ENCODE measurements at places on chromosomes 5 and 9.

GRCh38 chr9:109399258-109399767 lies 78.5 kb upstream of the EPB41L4B start:
- DNase-seq: no peak

- DNase-seq: no peak
Observed at GRCh38 chr5:145825751-145826180, 9.4 kb downstream of the PRELID2 start.

- no peak for DNase-seq
Observed at GRCh38 chr9:135815830-135816650, 91.3 kb downstream of the CAMSAP1 start.

GRCh38 chr9:123787416-123787815 lies 142.5 kb downstream of the DENND1A start:
- no peak for DNase-seq

GRCh38 chr9:89434636-89435035 lies 63.3 kb downstream of the SEMA4D start:
- no peak for DNase-seq

- no peak for DNase-seq
Observed at GRCh38 chr9:74458832-74459231, 38.3 kb upstream of the RORB start.

DNA sequence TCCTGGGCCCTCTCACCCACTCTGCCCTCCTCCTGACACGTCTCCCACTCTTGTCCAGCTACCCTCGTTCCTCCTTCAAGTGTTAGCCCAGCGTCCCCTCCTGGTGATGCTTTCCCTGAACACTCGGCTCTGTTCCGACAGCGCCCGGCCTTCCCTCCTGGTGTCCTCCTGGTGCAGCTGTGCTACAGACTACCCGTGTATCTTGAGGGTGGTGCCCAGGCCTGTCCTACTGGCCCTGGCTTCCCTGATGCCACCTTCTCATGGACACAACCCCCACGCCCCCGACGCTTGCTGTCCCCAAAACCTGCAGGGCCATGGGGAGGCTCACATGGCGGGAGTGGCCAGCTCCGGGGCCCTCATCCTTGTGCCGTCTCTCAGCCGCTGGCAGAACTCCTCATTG lies 21.4 kb upstream of the SCGB3A1 start:
- no peak for DNase-seq

- no peak for DNase-seq
Observed at GRCh38 chr9:22055090-22055489, 46.0 kb upstream of the CDKN2B start.

DNA sequence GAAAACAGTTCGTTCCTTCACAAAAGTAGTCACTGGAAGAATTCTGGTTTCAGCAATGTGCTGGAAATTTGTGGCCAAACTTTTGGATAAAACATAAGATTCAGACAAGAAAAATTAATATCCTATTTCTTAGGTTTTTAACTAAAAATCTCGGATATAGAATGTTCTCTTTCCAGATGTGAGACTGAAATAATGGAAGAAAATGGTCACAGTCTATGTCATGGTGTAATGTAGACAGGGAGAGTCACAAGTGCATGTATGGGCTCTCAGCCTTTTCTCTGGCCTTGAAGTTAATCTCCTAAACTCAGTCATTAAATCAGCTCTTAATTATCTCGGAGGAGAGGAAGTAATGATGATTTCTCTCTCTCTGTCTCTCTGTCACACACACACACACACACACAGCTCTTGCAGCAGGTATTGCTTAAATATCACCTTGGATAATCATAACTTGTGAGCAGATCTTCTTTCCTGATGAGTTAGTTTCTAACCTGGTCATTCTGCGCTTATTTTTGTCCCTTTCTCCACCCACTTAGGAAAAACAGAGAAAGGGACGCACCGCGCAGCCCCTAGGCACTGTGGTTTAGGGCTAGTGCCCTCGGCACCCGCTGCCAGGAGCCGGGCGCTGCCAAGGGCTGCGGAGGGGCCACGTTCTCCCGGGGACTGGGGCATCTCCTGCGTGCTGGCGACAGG lies 672 bp upstream of the ITGA2 start:
- DNase-seq: no peak

GRCh38 chr9:98009936-98010335 lies 26.8 kb downstream of the ANP32B start:
- no peak for DNase-seq

GRCh38 chr5:7882926-7883325 lies 14.0 kb downstream of the MTRR start:
- no peak for DNase-seq

DNA sequence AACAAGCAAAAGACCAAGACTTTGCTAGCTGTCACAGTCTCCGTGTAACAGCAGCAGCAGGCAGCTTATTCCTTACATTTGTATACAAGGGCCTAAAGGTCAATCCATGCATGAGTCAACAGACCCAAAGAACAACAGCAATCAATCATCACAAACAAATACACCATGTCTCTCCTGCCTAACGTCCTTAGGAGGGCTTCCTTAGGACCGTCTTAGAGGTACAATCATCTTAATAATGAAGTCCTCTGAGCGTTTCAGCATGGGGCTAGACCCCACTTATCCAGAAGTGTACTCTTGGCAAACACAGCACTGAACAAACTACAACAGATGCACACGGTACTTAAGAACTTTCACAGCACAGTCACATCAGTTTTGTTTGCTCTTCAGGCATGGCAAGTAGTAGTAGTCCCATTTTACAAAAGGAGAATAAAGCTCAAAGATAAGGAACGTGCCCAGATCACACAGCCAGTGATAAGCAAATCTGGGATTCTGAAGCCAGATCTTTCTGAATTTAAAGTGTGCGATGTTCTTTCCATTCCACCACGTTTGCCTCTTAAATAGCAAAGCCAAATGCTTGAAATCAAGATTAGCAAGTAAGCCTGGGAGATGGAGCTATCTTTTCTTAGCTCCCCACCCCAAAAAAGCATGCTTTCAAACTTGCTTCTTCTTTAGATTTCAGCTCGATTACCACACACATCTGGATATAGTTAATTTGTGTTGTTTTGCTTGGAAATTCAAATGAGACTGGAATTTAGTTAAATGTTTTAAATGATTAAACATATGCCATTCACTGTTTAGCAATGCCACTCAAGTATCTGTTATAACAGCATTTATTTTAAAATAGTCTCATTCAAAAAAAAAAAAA lies 24.2 kb downstream of the PSMB7 start:
- no peak for DNase-seq

GRCh38 chr9:70465398-70465797 lies 50.9 kb upstream of the KLF9 start:
- no peak for DNase-seq

DNA sequence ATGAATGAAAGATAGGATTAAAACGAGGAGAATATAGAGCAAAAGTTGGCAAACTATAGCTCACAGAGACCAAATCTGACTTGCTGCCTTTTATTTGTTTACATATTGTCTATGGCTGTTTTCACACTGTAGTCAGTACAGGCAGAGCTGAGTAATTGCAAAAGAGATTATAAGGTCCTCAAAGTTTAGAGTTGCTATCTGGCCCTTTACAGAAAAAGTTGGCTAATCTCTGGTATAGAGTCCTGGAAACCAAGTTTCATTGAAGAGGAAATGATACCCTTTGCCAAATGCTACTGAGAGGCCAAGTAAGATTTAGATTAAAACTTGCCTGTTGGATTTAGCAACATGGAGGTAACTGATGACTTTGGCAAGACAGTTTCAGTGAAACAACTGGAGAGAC lies 36.0 kb downstream of the LYRM7 start:
- DNase-seq: no peak

- no peak for DNase-seq
Observed at GRCh38 chr9:17793713-17794622, 215.1 kb downstream of the SH3GL2 start.

GRCh38 chr5:119470105-119470763 lies 17.9 kb downstream of the HSD17B4 start:
- DNase-seq: no peak

GRCh38 chr5:95591490-95591901 lies 28.4 kb upstream of the GPR150 start:
- DNase-seq: no peak

DNA sequence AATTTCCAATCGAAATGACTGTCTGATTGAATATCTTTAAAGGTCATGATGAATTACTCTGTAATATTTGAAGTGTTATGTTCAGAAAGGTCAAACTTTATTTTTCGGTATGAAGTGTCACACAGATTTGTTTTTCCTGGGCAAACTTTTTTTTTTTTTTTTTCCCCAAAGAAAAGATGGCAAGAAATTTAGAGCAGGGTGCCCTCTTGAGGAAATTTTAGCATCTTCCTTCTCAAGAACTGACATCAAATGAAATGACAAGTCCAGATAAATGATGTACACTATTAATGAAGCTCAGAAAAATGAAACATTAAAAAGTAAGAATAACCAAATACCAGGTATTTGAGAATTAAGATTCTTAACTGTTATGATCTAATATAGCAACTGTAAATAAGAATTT lies 123.6 kb downstream of the INVS start:
- no peak for DNase-seq

DNA sequence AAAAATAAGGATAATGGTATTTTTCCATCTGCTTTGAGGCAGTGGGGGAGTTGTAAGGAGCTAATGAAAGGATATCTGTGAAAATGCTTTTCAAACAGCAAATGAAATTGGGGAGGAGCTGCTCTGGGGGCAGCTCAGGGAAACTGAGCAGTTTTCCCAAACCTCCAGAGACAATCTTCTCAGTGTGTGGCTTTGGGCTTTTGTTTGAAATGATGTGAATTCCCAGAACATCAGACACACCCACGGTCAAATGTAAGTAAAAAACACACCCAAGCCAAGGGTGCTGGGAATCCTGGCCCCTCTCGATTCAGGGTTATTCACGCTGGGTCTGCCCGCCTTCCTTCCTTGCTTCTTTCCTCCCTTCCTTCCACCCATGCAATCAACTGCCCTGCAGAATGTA lies 512.6 kb downstream of the BNC2 start:
- no peak for DNase-seq

DNA sequence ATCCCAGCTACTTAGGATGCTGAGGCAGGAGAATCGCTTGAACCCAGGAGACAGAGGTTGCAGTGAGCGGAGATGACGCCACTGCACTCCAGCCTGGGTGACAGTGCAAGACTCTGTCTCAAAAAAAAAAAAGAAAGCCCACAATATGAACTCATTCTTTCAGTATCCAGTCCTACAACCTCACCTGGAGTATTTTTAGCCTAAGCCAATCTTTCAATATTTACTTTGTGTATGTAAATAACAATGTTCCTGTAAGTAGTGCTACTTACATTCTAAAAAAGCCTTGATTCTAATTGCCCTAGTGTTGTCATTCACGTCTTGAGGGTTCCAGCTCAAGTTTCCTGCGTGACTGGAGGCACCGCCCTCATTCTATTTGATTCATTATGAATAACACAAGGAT lies 62.0 kb downstream of the BHMT start:
- DNase-seq: no peak

DNA sequence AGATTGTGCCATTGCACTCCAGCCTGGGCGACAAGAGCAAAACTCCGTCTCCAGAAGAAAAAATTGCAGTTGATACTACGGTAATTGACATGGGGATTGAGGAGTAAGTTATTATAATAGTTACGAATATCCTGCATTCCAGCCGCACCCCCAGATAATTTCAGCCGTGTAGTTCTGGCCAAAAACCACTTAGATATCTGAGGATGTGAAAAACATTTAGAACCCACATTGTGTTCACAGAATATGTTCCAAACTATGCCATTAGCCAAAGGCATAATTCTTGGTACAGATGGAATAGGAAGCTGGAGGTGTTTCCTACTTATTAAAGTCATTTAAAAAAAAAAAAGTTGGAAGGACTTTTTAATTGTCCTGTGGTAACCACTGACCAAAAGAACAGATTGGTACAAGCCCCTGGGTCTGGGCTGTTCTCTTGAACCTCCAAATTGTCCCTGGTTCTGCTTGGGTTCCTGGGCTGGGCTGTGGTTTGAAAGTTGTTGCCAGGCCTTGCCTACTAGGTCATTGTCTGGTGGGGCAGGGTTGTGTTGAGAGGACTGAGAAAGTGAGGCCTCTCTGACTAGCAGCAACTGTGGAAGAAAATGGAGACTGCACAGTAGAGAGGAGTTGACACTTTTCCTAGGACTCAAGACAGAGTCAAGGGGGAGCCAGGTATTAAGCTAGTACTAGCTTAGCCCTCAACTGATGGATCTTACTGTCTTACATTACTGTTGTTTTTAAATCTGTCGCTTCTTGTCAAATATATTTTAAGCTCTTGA lies 198.8 kb downstream of the NR3C1 start:
- no peak for DNase-seq

- no peak for DNase-seq
Observed at GRCh38 chr5:139871614-139872013, 76.0 kb downstream of the PSD2 start.

- no peak for DNase-seq
Observed at GRCh38 chr5:169901896-169902295, 78.4 kb downstream of the INSYN2B start.

GRCh38 chr9:83281306-83282255 lies 218.6 kb upstream of the RASEF start:
- DNase-seq: no peak

- DNase-seq: no peak
Observed at GRCh38 chr5:161745392-161745791, 59.9 kb downstream of the GABRA6 start.

- no peak for DNase-seq
Observed at GRCh38 chr5:127961006-127961762, 122.4 kb upstream of the SLC12A2 start.

- no peak for DNase-seq
Observed at GRCh38 chr9:88672874-88673689, 138.1 kb downstream of the NXNL2 start.

DNA sequence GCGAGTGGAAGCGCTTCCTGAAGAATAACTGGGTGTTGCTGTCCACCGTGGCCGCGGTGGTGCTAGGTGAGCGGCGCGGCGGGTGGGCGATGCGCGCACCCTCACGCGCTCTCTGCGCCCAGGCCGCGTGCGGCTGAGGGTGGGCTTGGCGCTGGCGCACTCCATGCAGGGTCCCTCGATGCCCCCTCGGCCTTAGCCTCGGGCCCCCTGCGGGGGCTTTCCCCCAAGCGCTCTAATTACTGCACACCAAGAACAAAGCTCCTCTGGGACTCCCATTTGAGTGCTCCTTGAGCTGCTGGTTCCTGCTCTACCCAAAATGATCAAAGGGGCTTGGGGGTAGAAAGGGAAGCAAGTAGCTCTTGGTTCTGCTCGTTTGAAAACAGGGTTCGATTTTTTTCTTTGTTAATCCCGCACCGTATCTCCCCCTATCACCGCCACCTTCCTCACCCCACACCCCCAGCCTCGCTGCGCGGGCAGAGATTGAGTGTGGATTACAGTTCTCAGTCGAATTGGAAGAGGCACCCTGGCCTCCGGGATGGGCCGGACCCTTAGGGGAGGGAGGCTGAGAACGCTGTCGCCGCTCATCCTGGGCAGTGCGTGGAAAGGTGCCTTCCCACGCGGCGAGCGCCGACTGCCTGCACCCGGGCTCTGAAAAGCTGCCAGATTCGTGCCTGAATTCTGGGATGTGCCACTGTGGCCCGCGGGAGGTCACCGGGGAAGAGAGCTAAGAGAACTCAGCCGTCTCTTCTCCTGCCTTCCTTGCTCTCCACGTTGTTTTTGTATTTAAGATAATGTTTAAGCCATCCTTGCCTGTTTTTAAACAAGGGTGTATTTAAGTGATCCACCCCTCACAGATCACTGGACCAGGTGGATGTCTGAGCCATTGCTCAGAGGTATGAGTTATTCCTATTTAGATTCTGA lies 697 bp downstream of the SLC1A1 start:
- peak; percentile 71 for DNase-seq

- DNase-seq: no peak
Observed at GRCh38 chr9:81594415-81594814, 94.9 kb downstream of the TLE1 start.
